Stimulated activated CD8-positive, alpha-beta memory T cell treated with anti-CD3 and anti-CD28 coated beads, Interleukin-2, amount 100 ng/mL, for 1 hour (primary cell): ENCODE measurements at places on chromosomes 1 and 21.
A peak's percentile ranks its signal among the peaks of the same experiment; 100 is the strongest.

DNA sequence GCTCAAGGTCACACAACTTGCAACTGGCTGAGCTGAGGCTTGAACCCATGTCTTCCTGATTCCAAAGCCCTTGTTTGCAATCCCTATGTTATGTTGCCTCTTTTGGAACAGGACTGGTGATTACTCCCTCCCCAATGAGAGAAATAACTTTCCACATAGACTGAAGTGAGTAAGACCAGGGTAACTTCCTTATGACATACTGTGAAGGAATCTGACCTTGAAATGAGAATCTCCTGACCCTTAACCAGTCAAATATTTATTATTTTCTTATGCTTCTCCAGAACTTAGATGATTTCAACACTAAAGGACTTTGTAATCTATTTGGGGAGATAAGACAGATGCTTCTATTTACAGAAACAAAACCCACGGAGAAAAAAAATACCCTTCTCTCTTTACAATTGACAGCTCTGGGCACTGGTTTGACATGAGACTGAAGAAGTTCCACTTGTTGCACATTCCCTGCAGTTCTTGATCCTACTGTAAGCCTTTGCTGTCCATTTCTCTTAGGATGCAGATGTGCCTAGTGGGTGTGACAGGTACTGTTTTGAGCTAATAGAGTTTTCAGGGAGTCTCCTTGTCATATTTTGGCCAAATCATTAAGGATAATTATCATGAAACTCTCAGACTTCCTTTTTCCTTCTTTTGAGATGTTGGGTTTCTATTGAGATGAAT is 3.9 kb upstream of the RPTN start:
- no peak for DNase-seq

DNA sequence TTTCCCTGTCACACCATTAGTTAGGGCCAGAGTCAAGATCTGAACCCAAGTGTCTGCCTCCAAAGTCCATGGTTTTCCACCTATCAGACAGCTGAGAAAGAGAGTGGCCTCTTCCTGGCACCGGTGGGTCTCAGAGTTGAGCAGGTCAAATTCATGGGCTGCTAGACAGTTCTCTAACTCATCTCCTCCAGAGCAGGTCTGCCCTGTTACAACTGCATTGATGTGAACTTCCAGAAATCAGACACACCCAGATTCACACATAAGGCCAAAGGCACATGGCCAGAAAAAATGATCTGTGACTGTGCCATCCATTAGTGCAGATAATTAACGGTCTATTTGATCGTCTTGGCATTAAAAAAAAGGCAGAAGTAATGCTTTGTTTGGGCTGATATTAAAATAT is 17.5 kb downstream of the SMIM12 start:
- DNase-seq, result no peak

GRCh38 chr1:91754348-91754747 is 131.6 kb downstream of the TGFBR3 start:
- DNase-seq, result no peak

GRCh38 chr1:155645034-155645598 is 35.1 kb downstream of the MSTO1 start:
- no peak for DNase-seq

GRCh38 chr21:16590186-16590585 is 860.4 kb downstream of the USP25 start:
- no peak for DNase-seq

DNA sequence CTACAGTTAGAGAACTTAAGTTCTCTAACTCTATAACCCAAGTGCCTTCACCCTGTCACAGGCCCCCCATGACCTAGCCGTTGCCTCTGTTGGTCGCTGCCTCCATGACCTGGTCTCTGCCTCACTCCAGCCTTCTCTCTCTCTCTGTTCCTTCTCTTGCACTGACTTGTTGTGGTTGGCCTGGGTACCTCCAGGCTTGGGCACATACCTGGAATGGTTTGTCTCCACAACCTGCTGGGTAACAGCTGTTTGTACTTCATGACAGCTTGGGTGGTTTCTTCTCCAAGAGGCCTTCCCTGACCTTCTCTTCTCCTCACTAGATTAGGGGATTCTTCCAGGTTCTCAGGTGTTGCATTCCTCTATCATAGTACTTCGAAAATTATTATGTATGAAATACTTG is 371.6 kb upstream of the USP24 start:
- no peak for DNase-seq

DNA sequence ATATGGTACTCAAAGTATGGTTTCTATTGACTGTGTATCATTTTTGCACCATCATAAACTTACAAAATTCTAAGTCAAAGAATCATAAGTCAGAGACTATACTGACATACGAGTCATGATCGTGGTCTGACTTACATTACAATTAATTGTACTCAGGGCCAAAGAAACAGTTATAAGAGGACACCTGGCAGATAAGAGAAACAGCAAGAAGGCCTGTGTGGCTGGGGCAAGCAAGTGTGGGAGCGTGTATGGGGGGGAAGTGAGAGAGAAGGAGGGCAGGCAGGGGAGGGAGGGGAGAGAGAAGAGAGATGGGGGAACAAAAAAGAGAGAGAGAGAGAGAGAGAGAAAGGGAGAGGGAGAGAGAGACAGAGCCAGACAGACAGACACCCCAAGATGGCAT is 70.9 kb downstream of the RERE start:
- no peak for DNase-seq

DNA sequence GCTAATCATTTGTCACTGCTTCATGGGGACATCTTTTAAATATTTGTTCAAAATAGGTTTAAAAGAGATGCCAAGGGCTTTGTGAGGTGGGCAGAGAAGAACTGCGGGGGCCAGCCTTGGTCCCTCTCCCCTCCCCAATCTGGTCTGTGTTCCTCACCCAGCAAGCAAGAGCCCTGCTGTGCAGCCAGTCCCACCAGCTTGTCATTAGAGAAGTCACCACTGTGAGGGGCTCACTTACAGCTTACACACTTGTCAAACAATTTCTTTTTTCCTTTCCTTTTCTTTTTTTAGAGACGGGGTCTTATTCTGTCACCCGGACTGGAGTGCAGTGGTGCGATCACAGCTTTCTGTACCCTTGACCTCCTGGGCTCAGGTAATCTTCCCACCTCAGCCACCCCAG is 10.4 kb upstream of the CDK18 start:
- no peak for DNase-seq

DNA sequence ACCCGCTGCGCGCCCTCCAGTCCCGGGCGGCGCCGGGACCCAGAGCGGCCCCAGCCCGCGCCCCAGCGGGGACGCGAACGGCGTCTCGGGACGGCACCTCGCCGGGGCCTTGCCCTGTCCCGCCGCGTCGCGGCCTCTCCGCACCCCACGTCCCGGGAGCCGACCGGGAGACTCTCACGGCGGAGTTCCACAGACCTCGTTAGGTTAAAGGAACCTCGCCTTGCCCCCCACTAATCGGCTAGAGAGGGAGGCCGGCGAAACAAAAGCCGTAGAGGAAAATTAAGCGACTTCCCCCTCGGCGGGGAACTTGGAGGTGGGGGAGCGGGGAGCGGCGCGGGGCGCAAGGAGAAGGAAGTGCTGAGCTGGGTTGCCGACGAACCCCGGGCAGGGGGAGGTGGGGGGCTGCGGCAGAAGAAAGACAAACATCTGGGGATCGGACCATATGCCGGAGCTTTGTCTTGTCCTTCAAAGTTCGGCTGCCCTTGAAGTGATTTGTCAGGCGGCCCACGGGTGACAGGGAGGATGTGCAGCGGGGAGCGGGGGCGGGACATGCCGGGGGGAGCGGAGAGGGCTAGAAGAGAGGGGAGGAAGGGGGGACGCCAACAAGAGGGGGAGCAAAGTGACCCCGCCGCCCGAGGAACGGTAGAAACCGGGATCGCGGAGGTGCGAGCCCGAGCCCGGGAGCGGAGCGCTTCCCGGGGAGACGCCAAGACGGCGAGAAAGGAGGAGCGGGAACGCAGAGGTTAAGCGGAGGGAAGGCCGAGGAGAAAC is 120.0 kb upstream of the RRP15 start:
- DNase-seq, result no peak

- no peak for DNase-seq
These were observed 574.3 kb upstream of the USP24 start for GRCh38 chr1:55789466-55789865.

DNA sequence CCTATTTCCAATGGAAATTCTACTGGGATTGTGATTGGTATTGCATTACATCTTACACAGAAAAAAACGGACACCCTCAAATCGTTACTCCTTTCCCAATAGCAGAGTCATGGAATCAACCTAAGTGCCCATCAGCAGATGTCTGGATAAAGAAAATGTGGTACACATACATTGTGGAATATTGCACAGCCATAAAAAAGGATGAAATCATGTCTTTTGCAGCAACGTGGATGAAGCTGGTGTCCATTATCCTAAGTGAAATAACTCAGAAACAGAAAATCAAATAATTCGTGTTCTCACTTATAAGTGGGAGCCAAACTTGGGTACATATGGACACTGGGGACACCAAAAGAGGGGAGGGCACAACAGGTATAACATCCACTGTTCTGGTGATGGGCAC is 14.3 kb downstream of the HMGN1 start:
- DNase-seq, result no peak

- DNase-seq, result peak; percentile 50
These were observed 40.4 kb upstream of the EIF4G3 start for GRCh38 chr1:21216835-21217811.

DNA sequence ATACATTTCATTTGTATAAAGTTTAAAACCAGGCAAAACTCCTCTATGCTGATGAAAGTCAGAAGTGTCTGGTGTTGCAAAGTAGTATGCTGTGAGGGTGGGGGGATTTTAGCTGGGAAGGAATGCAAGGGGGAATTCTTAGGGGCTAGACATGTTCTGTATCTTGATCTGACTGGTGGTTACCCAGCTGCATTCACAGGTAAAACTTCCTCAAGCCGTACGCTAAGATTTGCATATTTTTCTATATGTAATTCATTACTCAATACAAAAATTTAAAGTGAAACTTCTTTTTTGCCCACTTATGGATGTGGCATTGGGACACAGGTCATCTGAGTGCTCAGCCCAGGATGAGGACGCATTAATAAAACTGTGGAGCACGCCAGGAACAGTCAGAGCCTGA is 323.3 kb downstream of the PAPPA2 start:
- DNase-seq, result no peak

DNA sequence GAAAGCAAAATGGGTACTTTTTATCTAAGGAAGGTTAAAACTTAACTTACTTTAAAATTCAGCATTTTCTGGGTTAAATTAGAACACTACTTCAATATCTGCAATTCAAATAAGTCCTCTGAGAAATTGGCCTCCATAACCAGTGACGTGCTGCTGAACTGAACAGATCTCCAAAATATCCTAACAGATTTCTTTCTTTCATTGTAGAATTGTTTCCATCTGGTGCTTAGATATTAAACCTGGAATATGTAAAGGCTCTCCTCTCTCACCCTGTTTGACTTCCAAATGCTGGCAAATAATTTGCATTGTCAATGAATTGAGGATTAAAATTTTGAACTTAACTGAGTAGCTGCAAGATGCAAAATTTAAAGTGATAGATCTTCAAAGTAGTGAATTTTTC is 316.9 kb upstream of the CXADR start:
- no peak for DNase-seq

DNA sequence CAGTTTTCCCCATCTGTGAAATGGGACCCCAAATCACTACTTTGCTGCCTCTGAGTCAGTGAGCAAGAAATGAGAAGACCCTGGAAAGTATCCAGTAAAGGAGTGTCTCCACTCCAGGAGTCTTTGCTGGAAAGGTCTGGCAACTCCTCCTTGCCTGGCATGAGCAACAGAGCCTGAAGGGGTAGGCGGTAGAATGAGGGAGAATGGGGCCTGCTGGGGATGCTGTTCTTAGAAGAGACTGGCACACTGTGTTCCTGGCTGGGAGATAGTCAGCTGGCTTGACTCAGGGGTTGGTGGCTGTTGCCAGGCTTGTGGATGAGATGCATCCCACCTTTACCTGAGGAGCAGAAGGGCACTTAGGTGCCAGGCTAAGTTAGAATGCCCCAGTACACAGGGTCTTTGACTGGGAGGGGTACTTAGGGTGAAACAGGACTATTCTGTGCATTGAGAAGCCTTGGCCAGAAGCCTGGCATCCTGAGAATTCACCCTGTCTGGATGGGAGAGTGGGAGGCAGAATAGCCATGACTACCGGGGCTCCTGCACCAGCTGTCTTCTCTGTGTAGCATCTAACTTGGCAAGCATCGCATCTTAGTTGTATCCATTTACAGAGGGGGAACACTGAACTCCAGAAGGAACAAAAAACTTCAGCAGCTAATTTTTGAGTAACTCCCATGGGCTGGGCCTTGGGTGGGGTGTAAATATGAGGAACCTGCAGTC is 2.5 kb downstream of the MFSD2A start:
- no peak for DNase-seq

- DNase-seq, result no peak
These were observed 148.0 kb downstream of the GALNT2 start for GRCh38 chr1:230215031-230215430.

DNA sequence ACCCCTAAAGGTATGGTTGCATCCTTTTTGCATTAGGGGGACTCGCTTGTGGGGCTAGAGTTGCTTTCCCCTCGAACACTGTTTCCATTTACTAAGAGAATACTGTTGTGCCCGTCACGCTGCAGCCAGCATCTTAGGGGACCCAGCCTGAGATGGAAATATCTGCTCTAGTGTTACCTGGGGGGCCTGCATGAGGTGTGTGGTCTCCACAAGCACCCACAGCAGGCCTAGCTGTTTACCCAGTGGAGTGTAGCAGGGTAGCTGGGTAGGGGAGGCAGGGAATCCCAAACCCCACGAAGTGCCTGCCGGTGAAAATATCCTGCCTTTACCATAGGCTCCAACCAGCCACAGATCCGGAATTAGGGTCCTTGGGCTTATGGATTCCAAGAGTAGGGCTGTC is 303.6 kb downstream of the PTPRU start:
- no peak for DNase-seq

DNA sequence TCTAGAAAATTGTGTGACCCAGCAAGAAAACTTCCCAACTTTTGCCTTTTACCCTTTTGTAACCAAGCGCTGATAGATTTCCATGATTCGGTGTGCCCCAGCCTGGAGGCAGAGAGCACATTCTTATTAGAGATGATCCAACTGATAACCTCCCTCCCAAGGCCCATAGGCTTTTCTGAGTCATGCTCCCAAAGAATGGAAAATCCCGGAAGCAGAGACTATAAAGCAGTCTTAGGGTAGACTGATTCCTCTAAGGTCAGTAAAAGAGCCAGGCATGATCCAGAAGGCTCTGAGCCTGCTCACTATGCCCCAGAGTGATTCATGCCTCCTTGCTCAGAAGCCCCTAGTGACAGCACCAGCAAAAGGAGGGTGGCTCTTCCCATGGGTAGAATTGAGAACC is 4.3 kb downstream of the CAMK1G start:
- DNase-seq, result no peak

GRCh38 chr1:197937892-197938291 is 20.7 kb downstream of the LHX9 start:
- DNase-seq, result no peak

GRCh38 chr1:68478662-68479061 is 18.2 kb downstream of the DEPDC1 start:
- no peak for DNase-seq

DNA sequence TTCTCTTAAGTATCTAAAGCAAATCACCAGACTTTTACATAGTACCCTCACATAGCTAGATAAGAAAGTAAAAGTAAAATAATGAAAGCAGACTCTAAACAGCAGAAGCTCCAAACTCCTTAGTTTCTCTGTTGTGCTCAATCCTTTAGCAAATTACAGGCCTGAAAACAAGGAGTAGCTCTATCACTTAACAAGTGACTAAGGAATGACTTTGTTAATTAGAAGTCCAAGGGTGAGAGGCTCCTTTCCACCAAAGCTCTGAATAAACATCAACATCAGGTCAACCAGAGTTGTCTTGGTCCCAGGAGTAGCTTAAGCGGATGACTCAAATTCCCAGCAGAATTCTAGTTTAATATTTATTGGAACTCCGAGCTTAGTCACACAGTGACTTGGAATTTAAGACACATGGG is 5.9 kb downstream of the NRIP1 start:
- no peak for DNase-seq

GRCh38 chr1:231274119-231274825 is 33.3 kb downstream of the GNPAT start:
- DNase-seq, result no peak
